T-helper 2 cell treated with Interferon-gamma antibody and Interleukin-4, amounts not matched to agents 5 μg/mL and 100 μg/mL, for 36 hours (primary cell): ENCODE measurements at places on chromosomes 6 and 20.

- no peak for DNase-seq
These were observed 179.4 kb upstream of the OLIG3 start for GRCh38 chr6:137673603-137674002.

DNA sequence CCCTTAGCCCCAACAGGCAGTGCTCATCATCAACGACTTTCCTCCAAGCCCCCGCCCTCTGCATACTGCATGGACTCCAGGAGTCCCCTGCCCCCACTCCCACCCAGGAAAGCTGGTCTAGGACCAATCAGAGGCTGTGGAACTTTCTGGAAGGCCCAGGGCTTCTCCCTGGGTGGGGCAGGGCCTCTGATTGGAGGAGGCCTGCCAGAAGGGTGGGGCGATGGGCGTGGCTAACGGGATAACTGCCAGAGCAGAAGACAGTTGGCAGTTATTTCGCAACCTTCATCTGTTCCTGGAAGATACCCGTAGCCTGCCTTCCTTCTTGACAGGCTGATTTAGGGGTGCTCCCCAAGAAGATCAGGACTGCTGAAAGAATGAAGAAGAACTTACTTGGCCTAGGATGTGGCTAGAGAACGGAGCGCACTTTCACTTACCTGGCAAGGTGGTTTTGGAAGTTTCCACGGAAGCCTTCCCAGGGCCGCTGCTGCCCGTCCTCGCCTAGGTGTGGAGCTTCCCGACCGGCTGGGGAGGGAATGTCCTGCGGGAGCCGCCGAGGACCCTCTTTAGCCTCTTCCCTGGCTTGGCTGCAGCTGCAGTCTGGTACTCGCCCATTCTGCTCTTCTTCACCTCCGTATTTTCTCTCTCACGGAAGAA is 209.0 kb downstream of the LRFN2 start:
- no peak for DNase-seq

DNA sequence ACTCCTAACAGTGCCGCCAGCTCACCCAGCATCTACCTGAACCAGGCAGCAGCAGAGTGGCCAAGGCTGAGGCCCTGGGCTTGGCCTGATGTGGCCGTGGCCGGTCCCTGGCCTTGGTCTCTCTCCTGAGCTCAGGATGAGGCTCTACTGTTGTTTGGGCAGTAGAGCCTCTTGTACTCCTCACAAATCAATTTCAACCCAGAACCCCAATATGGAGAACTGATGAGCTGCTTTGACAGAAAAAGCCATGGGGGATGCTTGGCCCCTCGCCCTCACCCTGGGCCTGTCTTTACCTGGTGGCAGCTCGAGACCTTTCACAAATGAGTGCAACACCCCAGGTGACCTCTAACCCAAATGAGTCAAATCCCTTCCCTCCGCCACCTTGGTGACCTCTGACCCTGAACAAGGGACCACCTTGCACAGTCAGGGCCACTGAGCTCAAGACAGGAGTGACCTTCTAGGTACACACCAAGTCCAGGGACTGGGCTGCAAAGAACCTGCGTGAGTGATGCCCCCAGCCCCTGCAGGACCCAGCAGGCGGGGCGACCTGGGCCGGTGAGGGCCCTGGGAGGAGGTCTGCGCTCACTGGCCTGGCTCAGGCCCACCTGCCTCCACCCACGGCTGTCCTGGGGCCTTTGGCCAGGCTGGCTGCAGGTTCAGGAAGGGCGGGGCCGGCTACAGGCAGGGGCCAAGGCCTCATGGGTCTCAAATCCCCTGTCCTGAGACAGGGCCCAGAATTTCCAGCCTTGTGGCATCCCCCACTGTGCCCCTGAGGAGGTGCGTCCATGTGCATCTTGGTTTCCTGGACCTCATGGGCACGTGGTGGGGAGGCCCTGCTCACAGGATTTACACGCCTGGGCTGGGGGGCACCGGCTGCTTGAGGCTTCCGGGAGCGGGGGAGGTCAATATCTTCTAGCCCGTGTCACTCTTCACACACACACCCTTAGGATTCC is 30.2 kb downstream of the PSMG4 start:
- no peak for DNase-seq

DNA sequence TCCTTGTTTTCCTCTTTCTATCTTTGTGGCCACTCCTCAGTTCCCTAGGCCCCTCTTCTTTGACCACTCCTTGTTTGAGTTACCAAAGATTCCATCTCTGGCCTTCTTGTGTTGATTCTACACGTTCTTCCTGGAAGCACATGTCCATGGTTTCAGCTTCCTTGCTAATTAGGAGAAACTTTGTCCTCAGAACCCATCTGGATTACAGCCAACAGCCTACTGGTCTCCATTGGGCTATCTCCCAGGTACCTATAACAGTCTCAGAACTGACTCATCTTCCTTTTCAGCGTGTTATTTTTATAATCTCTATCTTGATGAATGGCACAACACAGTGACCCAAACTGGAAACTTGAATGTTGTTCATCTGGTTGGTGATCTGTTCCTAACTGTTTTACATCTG is 17.5 kb downstream of the PTPRA start:
- DNase-seq = no peak

DNA sequence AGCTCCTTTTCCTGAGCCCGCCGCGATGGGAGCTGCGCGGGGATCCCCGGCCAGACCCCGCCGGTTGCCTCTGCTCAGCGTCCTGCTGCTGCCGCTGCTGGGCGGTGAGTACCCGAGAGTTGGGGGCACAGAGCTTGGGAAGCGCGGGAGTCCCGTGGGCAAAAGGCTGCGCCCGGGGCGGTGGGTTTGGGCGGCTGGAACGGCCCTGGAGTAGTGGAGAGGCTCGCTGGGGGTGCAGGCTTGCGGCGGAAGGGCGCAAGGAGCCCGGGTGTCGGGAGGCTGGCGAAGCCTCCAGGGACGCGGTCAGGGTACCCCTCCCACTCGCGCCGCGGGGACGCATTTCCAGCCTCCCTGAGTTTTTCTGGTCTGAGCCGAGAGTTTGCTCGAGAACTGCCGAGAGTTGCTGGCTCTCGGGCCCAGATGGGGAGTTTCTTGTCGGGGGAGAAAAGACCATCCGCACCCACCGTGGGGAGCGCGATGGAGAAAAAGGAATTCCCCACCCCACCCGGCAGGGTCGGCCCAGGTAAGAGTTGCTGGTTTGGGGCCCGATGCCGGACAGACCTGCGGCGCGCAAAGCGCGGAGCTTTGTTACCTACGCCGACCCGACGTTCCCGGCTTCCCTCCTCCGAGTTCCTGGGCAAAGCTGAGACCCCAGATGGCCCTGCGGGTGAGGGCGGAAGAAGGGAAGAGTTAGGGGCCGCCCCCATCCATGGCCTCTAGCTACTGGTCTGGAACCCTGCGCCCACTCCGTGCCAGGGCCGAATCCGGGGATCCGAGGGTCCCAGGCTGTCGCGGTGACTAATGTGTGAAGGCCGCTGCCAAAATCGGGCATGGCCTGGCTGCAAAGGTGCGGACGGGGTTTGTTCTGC is 584 bp downstream of the PTK7 start:
- DNase-seq = no peak

- DNase-seq = no peak
These were observed 466.3 kb upstream of the CDH4 start for GRCh38 chr20:60785785-60786184.

GRCh38 chr6:24323632-24324337 is 34.1 kb downstream of the DCDC2 start:
- DNase-seq = no peak

DNA sequence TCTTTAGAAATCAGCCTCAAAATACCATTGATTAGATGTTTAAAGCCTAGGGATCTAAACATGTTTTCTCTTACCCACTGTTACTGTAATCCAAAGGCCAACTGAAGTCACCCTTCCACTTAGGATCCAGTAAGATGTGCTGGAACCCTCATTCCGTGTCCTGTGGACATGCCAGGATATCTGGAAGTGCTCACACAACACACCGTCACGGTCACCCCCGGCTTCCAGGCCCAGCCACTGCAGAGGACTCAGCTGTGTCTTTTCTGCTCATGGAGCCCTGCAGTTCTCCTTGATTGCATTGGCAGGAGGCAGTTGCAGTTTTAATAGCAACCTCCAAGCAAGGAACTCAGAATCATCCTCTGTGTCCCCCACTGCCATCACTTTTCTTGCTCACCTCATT is 93.3 kb downstream of the CAP2 start:
- DNase-seq = no peak

DNA sequence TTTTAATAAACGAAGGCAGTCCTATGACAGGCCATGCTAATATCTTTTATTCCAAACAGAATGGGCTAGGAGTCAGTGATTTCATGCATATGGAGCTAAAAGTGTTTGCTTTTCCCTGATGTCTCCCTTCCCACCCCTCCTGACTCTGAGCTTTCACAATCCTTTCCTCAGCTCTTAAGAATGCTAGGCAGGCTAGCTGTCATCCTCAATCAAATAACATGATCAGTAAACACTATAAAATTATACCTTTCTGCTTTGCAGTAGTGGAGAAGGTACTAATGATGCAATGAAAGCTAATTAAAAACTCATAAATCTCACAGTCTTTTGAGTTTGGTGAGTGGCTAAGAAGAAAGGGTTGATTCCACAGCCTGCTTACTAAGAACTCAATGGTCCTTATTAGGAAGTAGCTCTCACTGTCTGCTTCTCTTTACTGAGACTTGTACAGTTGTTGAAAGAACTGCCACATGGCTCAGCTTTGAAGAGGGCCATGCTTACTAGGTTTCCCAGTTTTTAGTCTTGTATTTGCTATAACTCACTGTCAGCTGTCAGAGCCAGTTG is 250.9 kb upstream of the JAG1 start:
- no peak for DNase-seq

DNA sequence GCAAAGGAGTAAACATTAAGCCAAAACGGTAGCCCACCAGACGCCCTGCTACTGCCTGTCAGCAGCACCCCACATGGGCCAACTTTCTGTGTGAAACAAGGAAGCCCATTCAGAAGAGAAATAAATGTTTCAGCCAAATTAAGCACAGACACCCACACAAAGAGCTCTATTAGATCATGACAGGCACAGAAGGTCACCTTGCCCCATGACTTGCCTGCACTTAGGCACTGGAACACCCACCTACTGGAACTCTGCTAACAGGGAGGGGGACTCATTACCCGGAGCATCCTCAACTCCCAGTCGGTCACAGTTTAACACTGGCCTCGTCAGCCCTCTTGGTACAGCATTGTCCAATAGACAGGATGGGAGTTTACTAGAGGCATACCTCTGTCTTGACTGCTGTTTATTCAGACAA is 31.8 kb downstream of the GFOD1 start:
- no peak for DNase-seq
